ENCODE measurements at places on chromosomes 4 and X.

GRCh38 chr4:139333046-139333445 is 30.8 kb upstream of the NDUFC1 start:
- no peak for DNase-seq

- no peak for DNase-seq
These were observed 65.5 kb downstream of the PTTG2 start for GRCh38 chr4:38025665-38026064.

GRCh38 chr4:121344098-121344497 is 36.7 kb downstream of the QRFPR start:
- no peak for DNase-seq

DNA sequence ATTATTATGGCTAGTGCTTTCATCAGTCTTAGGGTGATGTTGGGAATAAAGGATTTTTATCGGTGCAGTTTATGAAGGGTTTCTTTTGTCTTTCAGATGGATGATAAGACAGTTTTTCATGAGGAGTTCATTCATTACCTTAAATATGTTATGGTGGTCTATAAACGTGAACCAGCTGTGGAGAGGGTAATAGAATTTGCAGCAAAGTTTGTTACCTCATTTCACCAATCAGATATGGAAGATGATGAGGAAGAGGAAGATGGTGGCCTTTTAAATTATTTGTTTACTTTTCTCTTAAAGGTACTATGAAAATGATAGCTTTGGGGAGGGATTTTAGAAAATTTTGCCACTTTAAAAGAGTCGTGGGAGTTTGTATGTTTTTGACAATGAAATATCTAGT is 1.3 kb downstream of the NCAPG start:
- DNase-seq: no peak

DNA sequence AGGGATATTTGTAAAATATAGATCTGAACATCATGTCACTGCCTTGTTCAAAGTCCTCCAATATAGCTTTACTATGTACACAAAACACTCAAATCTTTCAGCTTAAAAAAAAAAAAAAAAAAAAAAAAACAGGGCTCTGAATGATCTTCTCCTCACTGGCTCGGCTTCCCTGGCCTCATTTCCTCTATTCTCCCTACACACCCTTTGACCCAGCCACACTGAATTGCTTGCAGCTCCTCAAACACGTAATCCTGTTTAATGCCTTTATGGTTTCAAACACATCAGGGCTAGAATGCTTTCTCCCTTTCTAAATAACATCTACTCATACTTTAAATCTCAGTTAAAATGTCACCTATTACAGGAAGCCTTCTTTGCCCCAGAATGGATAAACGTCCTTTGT is 60.8 kb downstream of the MTMR8 start:
- DNase-seq: no peak

Data from Right ventricle myocardium superior (tissue), 1 donor.